NCI-H774 (cell line): ENCODE measurements at places on chromosomes 3 and 15.

- no peak for DNase-seq
Measured at GRCh38 chr3:17772556-17772955, 30.1 kb upstream of the TBC1D5 start.

DNA sequence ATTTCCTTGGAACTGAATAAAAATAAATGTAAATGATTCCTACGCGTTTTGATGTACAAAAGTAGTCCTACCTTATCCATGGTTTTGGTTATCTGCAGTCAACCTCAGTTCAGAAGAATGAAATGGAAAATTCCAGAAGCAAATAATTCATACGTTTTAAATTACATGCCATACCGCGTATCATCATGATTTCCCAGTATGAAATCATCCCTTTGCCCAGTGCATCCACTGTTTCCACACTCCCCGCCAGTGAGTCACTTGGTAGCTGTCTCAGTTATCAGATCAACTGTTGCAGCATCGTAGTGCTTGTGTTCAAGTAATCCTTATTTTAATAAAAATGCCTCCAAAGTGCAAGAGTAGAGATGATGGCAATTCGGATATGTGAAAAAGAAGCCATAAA is 9.1 kb upstream of the MFSD1 start:
- no peak for DNase-seq

DNA sequence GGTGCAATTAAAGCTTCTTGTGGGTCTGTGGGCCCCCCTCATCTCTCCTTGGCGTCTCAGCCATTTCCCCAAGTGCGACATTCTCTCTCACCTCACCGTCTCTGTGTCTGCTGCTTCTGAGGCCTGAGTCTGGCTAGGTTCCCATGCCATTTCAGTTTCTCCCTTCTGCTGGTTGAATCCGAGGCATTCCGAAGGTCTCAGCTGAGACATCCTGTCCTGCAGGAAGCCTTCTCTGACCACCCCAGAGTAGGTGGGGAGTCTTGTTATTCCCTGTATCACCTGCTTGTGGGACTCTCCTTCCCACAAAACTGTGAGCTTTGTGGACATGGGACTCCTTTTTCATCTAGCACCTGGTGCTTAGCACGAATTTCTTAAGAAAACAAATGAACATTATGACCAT is 78.3 kb downstream of the ASB7 start:
- DNase-seq, result no peak

GRCh38 chr15:70047386-70048197 is 50.1 kb downstream of the TLE3 start:
- no peak for DNase-seq

- DNase-seq, result no peak
Measured at GRCh38 chr3:111980716-111981456, 2.1 kb downstream of the ABHD10 start.

GRCh38 chr3:171173736-171174135 is 147.2 kb upstream of the SLC2A2 start:
- no peak for DNase-seq

DNA sequence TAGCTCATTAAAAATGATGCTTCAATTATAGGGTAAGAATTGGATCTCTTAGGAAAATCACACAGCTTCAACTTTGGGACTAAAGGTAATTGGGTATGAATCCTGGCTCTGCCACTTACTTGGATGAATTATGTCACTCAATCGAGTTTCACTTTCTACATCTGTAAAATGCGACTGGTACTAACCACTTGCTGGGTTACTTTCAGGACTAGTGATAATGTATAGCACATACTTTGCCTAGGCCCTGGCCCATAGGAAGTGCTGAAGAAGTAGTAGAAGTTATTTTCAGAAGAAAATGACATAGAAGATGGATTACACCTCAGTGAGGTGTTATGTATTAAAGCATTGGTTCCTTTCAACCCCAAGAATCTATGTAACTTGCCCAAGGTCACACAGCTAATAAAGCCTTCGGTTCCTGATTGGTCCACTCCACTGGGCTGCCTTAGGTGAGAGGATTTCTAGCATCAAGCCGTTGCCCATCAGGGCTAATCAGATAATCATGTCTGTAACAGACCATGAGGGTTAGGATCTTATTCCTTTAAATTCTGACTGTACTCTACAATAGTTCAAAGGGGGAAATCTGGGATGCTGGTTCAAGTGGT is 29.4 kb upstream of the AP4E1 start:
- no peak for DNase-seq

GRCh38 chr3:16374047-16374934 is 109.3 kb downstream of the OXNAD1 start:
- DNase-seq, result no peak

DNA sequence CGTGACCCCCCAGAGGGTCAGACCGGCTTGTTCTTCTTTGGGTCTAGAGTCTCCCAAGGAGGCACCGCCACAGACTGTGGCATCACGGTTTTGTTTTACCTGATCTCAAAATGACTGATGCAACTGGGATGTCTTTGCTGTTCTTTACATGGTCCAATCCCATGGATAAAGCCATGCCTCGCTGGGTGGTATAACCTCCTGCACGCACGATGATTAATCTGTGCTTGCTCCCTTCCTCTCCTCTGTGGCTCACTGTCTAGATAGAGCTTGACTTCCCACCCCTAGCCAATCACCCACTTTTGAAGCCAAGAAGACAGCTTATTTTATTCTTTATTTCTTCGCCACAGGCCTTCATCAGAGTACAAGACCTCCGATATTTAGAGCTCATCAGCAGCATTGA is 36.6 kb upstream of the RHO start:
- DNase-seq, result no peak

GRCh38 chr15:26893351-26894065 is 26.6 kb downstream of the GABRA5 start:
- DNase-seq, result no peak

GRCh38 chr15:41965441-41966413 is 6.6 kb downstream of the EHD4 start:
- DNase-seq, result no peak

GRCh38 chr3:73601011-73601410 is 23.7 kb downstream of the PDZRN3 start:
- no peak for DNase-seq

- DNase-seq, result no peak
Measured at GRCh38 chr3:159771865-159772611, 216.6 kb upstream of the IL12A start.

- DNase-seq, result peak; percentile 71
Measured at GRCh38 chr3:173396191-173397041, 1.1 kb upstream of the NLGN1 start.

DNA sequence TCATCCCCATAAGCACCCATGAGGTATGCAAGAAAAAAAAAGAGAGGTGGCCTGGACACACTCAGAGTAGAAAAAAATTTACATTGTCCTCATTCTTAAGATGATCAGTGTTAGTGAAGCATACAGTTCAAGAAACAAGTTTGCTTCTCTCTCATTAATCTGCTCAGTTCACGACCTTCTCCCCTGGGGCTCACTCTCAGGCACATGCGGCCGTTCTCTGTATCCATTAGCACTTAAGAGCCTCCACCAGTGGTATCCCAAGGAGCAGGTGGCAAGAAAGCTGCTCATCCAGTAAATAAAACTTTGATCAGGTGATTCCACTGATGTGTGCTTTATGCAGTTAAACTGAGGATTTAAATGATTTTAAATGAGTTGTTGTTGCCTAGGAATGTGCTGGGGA is 57.4 kb downstream of the ARHGAP31 start:
- DNase-seq, result no peak

GRCh38 chr3:46852839-46853355 is 10.3 kb downstream of the MYL3 start:
- no peak for DNase-seq

- no peak for DNase-seq
Measured at GRCh38 chr15:86595741-86596140, 516.1 kb downstream of the AGBL1 start.

DNA sequence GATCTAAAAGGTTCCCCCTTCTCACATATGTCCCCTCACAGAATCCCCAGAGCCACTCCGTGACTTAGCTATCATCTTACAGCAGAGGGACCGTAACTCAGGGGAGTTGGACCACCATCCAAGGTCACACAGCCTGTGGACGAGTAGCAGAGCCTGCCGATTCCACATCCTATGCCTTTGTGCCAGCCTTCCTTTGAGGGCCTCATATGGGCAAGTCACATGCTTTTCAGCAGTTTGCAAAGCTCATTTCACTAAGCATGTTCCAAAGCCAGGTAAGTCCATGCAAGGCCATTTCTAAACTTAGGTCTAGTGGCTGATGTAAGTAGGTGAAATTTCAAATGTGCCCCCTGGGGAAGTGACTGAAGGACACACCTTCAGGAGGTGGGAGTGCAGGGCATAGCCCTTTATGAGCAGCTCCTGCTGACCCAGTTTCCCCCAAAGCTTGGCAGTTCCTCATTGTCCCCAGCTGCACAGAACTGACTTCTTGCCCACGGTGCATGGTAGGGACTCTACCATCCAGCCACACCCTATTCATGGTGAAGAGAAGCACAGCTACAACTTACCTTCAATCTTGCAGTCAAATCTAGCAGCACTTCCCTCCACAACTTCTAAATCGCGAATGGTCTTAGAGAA is 33.3 kb upstream of the HACD2 start:
- DNase-seq, result no peak

DNA sequence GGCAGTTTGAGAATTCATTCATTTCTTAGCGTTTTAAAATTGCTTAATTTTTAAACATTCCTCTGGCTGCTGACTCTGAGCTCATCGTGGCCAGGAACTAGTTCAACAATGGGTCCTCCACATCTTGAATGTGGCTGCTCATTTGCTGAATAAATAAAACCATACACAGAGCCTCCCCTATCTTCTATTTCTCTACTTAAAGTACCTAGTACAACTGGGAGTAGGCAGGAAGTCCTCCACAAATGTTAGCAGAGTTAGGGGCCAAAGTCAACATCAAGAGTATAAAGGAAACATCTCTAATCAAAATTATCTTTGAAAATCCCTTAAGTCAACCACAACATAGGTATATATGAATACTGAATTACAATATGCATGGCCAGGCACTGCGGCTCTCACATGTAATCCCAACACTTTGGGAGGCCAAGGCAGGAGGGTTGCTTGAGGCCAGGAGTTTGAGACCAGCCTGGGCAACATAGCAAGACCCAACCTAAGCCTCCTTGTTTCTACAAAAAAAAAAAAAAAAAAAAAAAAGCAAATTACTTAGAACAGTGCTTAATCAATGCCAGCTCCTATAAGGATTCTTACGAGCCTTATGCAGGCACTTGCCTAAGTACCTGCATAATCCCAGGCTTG is 57.5 kb upstream of the LMOD3 start:
- DNase-seq, result no peak

DNA sequence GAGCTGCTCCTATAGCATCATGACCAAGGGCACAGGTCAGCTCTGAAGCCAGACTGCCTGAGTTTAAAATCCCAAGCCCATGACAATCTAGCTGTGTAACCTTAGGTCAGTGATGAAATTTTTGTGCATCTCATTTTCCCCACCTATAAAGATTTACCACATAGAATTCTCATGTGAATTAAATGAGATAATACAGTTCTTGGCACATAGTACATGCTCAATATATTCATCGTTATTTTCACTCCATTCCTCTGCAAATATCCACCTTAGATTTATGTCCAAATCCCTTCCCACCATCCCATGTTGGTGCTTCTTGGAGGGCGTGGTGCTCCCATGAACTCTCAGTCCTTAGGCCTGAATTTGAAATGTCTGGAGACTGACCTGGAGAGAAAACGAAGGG is 300.1 kb downstream of the TLE3 start:
- no peak for DNase-seq

DNA sequence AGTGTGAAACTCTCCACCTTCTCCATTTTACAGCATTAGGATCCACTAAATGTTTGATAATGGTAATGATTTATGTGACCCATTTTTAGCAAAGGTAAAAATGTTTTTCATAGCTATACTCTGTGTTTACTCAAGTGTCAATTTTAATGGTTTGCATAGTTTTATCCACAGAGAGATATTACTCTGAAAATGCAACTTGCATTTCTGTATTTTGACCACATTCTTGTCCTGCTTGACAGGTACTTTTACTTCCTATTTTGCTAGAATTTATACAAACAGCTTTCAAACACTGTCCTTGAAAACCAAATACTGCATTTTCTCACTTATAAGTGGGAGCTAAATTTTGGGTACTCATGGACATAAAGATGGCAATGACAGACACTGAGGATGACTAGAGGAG is 62.9 kb downstream of the SERPINI1 start:
- DNase-seq, result no peak

GRCh38 chr3:167520266-167521005 is 46.6 kb upstream of the SERPINI2 start:
- DNase-seq, result no peak

- no peak for DNase-seq
Measured at GRCh38 chr15:65302061-65302460, 2.4 kb upstream of the RNU5B-1 start.

DNA sequence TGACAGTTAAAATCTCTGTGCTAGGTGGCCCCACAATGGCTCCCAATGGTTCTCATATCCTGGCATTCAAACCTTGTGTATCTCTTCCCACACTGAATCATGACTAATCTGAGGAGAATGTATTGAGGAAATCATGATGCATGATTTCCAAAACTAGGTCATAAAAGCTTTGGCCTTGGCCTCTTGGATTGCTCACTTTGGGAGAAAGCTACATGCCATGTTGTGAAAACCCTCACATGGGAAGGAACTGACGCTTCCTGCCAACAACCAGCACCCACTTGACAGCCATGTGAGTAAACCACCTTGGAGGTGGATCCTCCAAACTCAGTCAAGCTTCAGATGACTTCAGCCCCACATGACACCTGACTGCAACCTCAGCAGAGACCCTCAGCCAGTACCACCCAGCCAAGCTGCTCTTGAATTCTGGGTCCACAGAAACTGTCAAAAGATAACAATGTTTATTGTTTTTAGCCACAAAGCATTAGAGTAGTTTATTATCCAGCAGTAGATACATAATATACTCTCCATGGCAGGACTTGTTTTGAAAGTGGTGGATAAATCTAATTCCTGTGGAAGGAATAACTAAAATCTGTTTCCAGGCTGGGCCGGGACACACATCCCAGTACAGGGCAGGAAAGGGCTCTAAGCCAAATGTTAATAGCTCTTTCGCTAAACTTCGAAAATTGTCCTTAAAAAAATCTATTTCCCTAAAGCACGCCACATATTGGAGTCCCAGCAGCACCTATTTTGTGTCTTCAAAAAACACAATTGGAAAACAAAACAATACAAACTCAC is 1.0 kb upstream of the ZNF620 start:
- no peak for DNase-seq

GRCh38 chr3:194526164-194526563 is 39.4 kb upstream of the ATP13A3 start:
- DNase-seq, result no peak

DNA sequence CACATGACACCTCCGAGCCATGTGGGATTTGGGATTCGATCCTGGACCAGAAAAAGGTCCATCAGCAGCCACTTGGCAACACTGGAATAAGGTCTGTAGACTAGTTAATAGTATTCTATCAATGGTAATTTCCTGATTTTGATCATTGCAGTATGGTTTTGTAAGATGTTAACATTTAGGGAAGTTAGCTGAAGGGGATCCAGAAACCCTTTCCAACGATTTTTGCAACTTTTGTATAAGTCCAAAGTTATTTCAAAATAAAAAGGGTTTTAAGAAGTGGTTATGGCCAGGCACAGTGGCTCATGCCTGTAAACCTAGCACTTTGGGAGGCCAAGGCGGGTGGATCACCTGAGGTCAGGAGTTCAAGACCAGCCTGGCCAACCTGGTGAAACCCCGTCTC is 10.2 kb downstream of the BDH1 start:
- DNase-seq, result no peak

- DNase-seq, result no peak
Measured at GRCh38 chr3:162262129-162262528, 765.5 kb downstream of the OTOL1 start.

GRCh38 chr3:17143893-17144664 is 259.3 kb downstream of the PLCL2 start:
- no peak for DNase-seq

- DNase-seq, result no peak
Measured at GRCh38 chr3:50189274-50189673, 2.1 kb upstream of the GNAT1 start.

- peak; percentile 75 for DNase-seq
Measured at GRCh38 chr3:192445770-192446644, 281.3 kb downstream of the FGF12 start.
